ENCODE measurements at places on chromosomes 5 and 9.

DNA sequence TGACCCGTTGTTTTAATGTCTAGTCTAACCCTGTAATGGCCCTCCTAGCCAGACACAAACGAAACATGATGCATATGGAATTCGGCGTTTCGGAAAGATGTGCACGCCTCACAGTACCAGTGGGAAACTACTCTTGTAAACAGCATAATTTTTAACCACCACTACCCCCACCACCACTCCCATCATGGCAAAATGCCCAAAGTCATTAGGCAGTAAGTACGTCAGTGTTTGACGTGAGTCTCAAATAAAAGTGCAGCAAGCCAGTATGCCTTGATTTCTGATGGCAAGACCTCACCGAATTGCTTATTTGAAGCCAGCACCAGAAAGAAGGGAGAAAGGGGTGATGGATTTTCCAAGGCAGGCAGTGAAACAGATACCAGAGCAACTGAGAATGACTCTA is 71.4 kb downstream of the ADRB2 start:
- DNase-seq, result no peak

DNA sequence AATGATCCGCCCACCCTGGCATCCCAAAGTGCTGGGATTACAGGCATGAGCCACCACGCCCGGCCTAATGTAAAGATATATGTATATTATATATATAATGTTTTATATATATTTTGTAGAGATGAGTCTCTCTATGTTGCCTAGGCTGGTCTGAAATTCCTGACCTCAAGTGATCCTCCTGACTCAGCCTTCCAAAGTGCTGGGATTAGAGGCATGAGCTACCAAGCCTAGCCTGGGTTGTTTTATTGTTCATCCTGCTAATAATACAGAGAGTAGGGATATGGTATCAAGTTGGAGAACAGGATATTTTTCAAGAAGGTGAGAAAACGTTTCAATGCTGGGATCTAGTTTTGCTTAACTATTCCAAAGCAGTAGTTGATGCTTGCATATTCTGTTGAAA is 2.9 kb downstream of the SEC24A start:
- DNase-seq, result no peak

DNA sequence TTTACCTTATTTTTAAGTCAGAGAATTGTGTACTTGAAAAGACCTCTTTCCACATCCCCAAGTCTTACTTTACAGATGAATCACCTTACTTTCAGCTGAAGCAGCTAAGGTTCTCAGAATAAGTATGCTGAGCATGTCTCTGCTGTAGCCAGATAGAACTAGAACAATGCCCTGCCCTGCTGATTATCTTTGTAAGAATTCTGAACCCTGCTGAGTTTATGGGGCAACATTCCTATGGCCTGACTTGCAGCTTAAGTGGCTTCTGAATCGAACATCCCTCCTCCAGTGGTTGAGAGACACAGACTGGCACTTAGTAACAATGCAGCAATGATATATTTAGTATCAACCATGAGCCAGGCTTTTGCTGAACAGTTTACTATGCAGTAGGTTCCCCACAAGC is 592.0 kb upstream of the WWC1 start:
- no peak for DNase-seq

- no peak for DNase-seq
Measured at GRCh38 chr5:11719888-11720481, 184.3 kb downstream of the CTNND2 start.

DNA sequence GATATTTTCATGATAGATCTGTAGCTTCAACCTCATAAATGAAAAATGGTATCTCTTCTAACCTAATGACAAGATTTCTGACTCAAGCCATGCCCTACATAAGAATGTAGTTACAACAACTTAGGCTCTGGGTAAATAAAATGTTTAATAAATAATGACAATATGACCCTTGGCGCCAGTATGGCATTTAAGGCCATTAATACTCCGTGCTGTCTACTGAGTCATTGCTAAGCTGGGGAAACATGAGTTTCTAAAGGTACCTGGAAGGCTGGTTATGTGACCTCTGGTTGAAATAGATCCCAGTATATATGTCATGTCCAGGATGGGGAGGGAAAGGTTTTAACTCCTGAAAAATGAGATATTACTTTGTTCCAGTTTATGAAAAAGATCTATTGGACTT is 58.0 kb upstream of the CEMIP2 start:
- no peak for DNase-seq

- no peak for DNase-seq
Measured at GRCh38 chr5:42321785-42322184, 101.5 kb upstream of the GHR start.

GRCh38 chr9:133727876-133728441 is 10.2 kb downstream of the SARDH start:
- no peak for DNase-seq

GRCh38 chr9:126675147-126675467 is 61.4 kb downstream of the LMX1B start:
- DNase-seq, result no peak

DNA sequence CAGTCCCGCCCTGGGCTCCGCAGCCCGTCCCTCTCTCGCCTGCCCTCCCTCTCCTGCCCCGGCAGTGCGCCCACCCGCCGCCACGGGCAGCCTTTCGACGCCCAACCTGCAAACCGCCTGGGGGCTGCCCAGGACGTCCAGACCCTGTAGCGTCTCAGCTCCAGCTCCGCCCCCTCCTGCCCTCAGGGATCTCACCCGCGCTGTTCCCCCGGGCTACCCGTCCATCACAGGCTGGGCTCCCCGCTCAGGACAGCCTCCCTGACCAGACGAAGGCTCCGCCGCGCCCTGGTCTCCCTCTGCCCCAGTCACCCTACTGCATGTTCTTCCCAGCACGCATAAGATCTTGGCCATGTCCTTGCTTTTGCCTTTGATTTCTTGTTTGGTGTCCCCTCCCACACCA is 1.4 kb downstream of the RASGEF1C start:
- DNase-seq, result no peak

DNA sequence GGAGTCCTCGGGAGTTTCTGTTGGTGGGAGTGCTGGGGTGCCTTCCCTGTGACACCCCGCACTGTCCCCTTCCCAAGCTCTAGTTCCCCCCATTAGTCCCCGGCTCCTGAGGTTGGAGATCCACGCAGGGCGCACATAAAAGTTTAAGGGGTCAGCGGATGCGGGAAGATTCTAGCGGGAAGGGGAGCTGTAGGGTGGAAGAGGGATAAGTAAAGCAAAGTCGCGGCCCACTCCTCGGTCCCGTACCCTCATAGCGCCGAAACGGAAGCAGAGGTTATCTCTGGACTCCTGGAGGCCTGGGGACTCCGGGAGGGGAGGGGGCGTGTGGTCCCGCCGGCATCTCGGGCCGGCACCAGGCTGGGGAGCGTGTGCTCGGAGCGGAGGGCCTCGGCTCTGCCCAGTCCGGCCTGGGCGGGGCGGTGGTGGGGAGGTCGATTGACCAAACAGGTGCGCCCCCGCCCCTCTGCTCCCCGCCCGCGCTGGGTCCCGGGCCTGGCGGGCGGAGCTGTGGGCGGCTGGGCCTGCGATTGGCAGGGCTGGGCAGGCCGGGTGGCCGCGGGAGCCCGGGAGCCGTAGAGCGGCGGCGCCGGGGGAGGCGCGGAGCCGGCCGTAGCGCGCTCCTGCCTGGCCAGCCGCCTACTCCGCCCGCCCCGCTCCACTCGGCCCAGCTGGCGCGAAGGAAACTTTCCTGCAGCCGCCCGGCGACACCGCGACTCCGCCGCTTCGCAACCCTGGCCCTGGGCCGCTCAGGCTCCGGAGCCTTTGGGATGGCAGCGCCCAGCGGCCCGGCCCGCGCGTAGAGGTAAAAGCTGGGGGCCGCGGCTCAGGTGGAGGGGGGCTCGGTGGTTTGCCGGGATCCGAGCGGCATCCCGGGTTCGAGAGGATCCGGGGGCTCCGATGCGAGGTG is 52.2 kb upstream of the DAB2IP start:
- no peak for DNase-seq

DNA sequence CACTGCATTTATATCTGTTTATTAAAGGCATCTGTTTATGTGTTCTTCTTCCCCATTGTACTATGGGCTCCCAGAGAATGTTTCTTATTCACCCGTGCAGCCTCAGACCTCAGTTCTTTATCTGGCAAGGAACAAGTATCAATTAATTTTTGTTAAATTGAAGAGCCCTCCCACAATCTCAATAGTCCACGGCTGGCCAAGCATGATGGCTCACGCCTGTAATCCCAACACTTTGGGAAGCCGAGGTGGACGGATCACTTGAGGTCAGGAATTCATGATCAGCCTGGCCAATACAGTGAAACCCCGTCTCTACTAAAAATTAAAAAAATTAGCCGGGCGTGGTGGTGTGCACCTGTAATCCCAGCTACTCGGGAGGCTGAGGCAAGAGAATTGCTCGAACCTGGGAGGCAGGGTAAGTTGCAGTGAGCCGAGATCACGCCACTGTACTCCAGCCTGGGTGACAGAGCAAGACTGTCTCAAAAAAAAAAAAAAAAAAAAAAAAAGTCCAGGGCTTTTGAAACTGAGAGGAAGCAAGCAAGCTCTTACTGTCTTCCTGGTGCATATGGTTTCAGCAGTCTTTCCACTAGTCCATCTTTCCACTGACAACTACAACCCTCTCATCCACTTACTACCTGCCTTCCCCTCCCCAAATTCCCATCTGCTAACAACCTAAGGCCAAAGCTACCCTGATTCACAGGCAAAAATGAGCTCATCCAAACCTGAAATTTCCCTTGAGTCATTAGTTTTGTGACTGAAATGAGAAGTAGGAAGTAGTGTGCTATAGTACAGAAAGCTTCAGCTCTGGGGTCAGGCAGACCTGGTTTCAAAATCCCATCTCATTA is 2.3 kb upstream of the HK3 start:
- no peak for DNase-seq

- DNase-seq, result no peak
Measured at GRCh38 chr5:142036918-142037317, 24.1 kb upstream of the GNPDA1 start.

DNA sequence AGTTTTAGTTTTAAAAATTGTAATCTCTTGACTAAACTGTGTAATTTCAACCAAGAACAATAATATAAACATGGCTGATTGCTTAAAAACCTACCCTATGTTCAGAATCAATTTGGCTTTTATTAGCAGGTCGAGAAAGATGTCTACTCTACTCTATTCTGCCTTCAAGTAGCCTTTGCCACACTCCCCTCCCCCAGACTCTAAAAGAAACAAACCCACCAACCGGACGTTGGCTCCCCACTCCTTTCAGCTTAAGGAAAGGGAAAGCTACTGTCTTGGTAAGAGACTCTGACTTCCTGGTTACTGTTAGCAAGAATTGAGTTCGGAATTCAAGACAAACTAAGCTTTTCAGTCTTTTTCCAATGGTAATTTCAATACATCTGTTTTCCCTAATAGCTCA is 46.7 kb downstream of the TNFAIP8 start:
- DNase-seq, result no peak

- no peak for DNase-seq
Measured at GRCh38 chr5:122498163-122498562, 186.1 kb downstream of the SNCAIP start.

GRCh38 chr5:8156706-8157105 is 287.8 kb downstream of the MTRR start:
- no peak for DNase-seq

GRCh38 chr9:89933578-89933977 is 328.8 kb downstream of the GADD45G start:
- DNase-seq, result no peak

DNA sequence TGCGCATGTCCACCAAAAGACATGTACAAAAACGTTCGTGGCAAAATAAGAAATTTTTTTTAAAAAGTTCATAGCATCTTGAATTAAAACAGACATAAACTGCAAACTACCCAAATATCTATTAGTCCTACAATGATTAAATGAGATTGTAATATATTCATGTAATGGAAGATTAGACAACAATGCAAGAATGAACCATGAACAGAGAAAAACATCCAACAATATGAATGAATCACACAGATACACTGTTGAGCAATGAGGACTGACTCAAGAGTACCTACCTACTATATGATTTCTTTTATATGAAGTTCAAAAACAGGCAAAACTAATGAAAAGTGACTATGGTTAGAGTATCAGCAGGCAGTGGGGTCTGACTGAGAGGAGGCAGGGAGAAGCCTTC is 17.9 kb upstream of the CTNNAL1 start:
- DNase-seq, result no peak

GRCh38 chr5:149228618-149229297 is 42.9 kb upstream of the AFAP1L1 start:
- DNase-seq, result no peak

GRCh38 chr5:27733237-27733636 is 694.9 kb upstream of the CDH9 start:
- DNase-seq, result no peak

DNA sequence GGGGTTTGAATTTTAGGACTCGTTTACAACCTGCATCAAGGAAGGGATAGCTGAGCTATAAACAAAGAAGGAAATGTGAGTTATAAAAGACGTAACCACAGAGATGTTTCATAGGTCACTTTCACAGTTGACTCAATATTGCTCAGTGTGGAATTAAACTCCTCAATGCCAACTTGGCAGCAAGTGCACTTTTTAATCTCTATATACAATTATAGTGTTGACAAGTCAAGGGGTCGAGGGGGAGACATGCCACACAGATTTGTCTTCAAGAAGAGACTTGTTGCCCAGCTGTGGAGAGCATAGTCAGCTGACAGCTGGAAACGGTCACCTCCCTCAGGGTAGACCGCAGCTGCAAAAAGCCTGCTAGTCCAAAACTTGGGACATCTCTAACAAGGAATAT is 163.4 kb upstream of the DMAC1 start:
- DNase-seq, result no peak

DNA sequence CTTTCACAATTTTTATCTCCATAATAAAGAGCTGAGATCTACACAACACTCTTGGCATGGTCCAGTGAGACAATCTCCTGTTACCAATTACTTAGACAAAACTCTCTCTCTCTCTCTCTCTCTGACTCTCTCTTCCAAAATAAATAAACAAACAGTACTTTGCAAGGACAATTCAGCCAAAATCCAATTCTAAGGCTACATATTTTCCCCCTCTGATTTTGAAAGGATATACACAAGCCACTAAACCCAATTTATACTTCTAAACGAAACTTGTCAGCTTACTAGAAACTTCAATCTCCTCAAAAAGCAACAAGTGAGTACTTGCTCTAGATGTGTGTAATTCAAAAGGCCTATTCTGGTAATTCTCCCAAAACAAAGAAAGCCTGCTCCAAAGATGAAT is 26.3 kb upstream of the TNPO1 start:
- DNase-seq, result no peak
